ENCODE measurements at places on chromosomes 12 and 14.
A peak's percentile ranks its signal among the peaks of the same experiment; 100 is the strongest.

DNA sequence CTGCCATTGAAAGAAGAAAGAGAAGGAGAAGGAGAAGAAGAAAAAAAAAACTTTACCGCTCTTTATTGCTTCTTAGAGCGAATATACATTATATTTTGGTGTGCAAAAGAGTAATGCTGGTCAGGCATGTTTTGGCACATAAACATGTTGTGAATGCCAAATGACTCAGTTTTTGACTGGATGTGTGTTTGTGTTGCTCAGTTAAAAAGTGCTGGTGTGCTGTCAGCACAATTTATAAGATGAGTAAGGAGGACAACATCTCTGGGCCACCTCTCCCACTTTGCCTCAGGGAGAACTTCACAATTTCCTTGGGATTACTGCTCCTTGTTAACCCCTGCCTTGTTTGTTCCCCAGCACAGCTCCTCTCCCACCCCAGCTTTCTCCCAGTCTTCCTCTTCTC is 584.8 kb downstream of the ETNK1 start:
- no peak for DNase-seq

GRCh38 chr12:27048822-27049752 is 26.7 kb downstream of the MED21 start:
- peak; percentile 32 for DNase-seq

DNA sequence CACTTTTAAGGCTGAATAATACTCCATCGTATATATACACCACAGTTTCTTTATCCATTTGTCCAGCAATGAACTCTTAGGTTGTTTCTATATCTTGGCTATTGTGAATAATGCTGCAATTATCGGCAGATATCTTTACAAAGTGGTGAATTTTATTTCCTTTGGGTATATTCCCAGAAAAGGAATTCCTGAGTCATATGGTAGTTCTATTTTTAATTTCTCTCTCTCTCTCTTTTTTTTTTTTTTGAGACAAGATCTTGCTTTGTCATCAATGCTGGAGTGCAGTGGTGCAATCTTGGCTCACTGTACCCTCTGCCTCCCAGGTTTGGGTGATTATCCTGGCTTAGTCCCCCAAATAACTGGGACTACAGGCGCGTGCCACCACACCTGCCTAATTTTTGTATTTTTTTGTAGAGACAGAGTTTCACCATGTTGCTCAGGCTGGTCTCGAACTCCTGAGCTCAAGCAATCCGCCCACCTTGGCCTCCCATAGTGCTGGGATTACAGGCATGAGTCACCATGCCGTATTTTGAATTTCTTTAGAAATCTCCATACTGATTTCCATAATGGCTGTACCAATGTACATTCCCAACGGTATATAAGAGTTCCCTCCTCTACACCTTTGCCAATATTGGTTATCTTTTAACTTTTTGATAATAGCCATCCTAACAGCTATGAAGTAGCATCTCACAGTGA is 98.4 kb downstream of the EFCAB11 start:
- DNase-seq = peak; percentile 68

DNA sequence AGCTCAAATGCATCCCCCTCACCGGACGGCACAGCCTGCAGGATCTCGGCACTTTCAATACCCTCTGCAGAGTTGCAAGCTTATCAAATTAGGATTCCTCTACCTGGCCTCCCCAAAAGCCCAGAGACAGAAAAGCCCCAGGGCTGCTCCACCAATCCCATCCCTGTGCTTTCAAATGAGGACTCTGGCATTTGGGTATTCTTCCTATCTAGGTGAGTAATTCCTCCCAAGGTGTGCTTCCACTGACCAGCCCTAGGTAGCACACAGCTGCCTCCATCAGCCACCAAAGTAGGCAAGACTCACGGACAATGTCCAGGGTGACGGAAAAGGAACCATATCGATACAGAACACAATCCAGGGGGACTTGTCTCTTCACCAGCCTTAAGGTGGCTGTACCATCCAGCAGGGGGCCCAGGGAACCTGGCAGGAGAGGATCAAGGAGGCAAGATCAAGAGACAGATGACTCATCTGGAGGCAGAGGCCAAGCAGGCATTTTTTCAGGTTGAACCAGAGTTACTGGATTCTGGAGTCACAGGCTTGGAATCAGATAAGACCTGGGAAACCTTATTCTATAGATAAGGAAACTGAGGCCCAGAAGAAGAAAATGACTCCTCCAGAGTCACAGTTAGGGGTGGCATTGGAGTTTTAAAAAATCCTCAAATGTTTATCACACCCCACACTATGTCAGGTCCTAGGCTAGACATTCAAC is 9.9 kb downstream of the PMEL start:
- DNase-seq = no peak
